ENCODE measurements at places on chromosomes 2 and 18. TPM values are rescaled to one million over a fixed set of nuclear protein-coding genes. Genes with fewer than 3 reads are reported as not detected.

EVA1A gene
- total RNA-seq, result 1.0 TPM

HOXD12 gene
- not detected for total RNA-seq

CYBRD1 gene
- total RNA-seq, result 34.8 TPM

HYCC2 gene
- total RNA-seq, result 17.4 TPM

DNA sequence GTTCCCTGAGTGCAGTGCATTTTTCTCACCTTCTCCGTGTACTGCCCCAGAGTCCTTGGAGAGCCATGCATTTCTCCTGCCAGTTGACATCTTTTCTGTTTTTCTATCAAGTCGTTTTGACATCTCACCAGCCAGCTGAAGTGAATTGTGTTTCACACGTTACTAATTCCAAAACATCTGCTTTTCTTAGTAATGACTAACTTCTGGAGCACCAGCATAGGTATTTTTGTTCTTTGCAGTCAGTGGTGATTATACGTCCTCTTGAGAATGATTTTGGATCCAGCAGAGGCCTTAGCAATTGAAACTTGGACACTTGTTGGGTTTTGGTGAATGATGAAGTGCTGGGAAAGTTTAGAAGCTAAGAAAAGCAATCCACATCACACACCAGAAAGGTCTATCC is 112.5 kb downstream of the PIK3C3 start:
- DNase-seq, result no peak

GRCh38 chr18:9734189-9734588 is 26.1 kb downstream of the RAB31 start:
- DNase-seq, result no peak

DNA sequence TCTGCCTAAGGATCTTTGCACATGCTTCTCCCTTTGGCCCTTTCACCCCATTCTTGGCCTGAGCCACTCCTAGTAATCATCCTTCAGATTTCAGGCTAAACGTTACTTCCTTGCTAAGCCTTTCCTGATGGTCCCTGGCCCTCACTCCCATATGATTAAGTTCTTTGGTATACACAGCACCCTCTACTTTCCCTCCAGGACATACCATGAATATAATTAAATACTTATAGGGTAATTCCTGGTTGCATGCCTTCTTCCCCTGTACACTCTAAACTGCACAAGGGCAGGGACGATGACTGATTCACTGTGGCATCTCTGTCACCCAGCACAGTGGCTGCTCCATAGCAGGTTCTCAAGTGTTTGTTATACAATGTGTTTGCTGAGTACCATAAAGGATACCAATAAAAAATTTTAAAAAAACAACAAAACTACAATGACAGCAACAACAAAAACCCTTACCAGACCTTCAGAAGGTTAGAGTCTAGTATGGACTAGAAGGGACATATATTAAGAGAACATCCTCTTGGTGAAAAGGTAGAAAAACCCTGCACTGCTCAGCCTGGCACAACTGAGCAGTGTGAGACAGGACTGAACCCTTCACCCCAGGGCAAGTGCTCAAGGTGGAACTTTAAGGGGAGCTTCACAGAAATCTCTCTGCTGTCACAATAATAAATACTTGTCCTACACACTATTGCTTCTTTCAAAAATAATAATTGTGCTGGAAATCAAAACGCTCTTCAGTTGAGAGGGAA is 76.2 kb downstream of the AAK1 start:
- DNase-seq, result no peak

DNA sequence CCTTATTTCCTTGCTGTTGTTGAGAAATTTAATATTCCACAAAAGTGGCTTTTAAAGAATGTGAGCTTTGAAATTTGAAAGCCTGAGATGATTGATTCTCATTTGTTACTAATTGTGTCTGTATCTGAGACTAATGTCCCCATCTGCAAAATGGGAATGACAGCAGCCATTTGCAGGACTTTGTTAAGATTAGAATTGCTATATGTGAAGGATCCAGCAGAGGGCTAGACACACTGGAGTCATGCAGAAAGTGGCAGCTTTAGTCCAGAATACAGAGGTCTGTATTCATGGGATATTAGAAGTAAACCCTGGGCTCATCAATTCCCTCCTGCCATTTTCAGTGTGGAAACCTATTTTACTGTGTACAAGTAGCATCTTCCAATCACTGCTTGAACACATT is 296.5 kb upstream of the GYPC start:
- no peak for DNase-seq

DNA sequence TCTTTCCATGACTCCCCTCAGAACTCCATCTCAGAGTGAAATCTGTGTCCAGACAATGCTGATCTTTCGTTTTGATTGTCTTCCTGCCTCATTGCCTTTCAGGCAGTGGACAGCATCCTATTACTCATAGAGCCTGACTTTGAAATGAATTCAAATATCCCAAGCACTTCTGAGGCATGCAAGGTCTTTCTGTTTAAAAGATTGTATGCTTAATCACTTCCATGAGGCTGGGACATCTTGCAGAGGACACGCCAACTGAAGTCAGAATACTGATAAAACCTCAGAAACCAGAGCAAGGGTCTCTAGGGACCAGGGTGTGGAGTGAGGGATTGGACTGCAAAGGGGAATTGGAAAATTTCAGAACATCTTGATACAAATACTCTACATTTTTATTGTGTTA is 836.5 kb upstream of the ID2 start:
- no peak for DNase-seq
